Activated B cell treated with CpG ODN at 0.5 μM for 24 hours (primary cell): ENCODE measurements at places on chromosomes 4 and X.
A peak's percentile ranks its signal among the peaks of the same experiment; 100 is the strongest.

DNA sequence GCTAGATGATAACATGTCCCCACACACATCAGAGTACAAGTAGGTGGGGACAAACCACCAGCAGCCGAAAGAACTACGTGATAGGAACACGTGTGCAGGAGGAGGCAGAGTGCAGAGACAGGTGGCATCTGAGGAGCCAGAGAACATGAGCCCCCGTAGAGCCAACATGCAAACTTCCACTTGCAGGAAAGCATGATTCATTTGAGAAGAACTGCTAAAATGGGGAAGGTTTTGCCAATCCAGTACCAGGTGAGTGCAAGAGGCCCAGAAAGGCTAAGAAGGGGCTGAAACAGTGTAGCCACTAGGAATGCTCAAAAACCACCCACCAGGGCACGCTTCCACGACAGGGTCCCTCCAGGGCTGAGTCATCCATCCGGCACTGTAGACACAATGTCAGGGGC lies 149.8 kb upstream of the TENM3 start:
- DNase-seq: no peak

- DNase-seq: no peak
Observed at GRCh38 chrX:107505223-107505622, 55.8 kb downstream of the FRMPD3 start.

GRCh38 chr4:78567500-78568060 lies 16.0 kb downstream of the ANXA3 start:
- no peak for DNase-seq

GRCh38 chr4:101345271-101345595 lies 2.1 kb downstream of the PPP3CA start:
- DNase-seq: peak; percentile 25

- no peak for DNase-seq
Observed at GRCh38 chrX:74514384-74514783, 93.1 kb downstream of the SLC16A2 start.

DNA sequence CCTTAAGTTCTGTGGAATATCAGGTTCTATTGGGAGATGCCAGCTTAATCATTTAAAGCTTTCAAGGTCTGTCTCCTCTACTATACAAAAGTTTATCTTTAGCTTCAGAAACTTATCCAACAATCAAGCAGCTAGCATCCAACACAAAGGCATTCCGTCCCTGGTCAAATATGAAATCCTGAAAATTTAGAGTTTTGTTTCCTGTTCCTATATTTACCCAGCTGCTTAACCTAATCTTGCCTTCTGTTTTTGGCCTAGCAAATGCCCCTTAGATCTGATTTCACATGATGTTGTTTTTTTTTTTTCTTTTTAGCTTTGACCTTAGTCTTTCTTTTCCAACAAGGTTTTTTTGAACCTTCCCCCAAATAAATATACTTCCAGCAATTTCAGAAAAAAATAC lies 33.8 kb downstream of the FAM13A start:
- no peak for DNase-seq

DNA sequence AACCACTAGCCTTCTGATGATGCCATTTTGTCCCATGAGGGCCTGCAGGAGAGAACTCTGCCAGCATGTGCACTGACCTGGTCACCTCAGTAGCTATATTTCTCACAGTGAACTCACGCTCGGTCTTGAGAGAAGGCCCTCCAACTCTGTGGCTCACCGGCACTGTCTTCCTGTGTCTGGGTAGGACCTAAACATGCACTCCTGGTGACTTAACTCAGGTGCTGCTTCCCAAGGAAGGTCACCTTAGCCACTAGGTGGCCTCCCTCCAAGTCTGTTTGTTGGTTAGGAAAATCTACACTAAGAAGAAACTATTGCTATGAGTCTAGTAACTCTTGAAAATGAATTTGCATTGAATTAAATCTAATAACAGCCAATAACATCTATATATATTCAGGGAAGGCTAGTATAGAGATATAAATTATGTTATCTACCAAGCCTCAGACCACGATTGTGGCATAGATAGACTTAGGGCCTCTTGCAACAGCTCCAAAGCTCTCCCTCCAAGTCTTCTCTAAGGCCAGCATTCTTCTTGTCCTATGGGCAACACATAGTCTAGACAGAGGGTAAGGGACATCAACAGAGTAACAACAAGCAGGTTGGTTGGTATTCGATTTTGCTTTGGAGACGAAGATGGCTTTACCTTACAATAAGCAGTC lies 24.7 kb downstream of the TLR10 start:
- DNase-seq: no peak

DNA sequence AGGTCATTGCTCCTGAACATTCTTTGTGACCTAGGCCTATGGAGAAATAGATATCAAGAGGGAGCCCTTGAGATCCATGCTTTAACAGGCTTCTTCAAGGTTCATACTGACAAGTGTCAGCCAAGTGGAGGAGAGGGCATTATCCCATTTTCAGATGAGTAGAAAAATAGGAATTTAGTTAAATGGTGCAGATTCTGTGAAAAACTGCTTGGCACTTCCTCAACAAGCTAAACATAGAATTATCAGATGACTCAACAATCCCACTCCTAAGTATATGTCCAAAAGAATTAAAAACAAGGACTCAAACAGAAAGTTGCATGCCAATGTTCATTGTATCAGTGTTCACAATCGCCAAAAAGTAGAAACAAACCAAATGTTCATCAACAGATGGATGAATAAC lies 43.8 kb upstream of the KCNIP4 start:
- no peak for DNase-seq

DNA sequence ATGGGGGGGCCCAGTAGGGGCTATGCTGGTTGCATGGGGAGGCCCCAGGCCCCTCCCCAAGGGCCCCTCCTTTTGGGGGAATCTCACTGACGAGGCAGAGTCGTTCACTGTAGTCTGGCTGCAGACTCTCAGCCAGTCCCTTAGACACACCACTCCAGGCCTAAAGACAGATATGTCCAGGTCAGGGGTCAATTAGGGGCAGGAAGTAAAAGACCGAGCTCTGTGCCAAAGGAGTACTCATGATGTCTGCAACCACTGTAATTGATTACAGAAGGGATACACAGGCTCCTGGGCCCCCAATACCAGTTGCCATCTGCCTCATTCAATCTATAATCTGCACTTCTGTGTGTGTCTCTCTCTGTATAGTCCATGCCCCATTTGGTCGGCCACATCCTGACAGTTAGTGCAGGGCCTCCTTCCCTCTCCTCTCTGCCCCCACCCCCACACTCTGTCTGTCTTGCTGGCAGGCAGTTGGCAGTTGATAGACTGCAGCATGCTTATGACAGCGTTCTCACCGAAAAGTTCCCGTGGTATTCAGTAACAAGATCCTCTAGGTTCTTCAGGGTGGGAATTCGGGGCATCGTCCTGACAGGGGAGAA lies 1.3 kb upstream of the CXorf65 start:
- no peak for DNase-seq

- DNase-seq: no peak
Observed at GRCh38 chrX:19649226-19649995, 134.1 kb upstream of the MAP3K15 start.

DNA sequence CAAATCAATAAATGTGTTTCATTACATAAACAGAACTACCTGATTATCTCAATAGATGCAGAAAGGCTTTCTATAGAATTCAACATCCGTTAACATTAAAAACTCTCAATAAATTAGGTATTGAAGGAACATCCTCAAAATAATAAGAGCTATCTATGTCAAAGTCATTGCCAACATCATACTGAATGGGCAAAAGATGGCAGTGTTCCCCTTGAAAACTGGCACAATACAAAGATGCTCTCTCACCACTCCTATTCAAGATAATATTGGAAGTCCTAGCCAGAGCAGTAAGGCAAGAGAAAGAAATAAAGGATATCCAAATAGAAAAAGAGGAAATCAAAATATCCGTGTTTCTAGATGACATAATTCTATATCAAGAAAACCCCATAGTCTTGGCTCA lies 466.4 kb downstream of the MAGEE1 start:
- DNase-seq: no peak

DNA sequence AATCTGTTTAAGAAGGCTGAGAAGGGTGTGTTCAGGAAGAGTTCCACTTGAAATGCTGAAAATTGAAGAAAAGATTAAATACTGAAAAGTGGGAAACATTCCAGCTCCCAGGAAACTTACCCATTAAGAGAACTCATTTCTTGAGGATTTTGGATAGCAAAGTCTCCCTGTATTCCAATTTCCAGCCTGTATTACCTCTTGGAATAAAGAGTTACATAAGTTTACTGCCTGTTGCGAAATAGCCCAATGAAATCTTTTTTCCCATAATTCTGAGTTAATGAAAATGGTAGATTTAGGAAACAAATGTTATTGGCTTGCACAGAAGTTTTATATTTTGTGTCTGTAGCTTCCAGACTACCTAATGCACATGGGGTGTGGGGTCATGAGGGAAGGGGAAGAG lies 12.0 kb downstream of the NHSL2 start:
- DNase-seq: no peak

GRCh38 chr4:116665716-116666115 lies 419.7 kb downstream of the TRAM1L1 start:
- DNase-seq: no peak

- DNase-seq: no peak
Observed at GRCh38 chr4:5387457-5387856, 320.9 kb downstream of the EVC2 start.

DNA sequence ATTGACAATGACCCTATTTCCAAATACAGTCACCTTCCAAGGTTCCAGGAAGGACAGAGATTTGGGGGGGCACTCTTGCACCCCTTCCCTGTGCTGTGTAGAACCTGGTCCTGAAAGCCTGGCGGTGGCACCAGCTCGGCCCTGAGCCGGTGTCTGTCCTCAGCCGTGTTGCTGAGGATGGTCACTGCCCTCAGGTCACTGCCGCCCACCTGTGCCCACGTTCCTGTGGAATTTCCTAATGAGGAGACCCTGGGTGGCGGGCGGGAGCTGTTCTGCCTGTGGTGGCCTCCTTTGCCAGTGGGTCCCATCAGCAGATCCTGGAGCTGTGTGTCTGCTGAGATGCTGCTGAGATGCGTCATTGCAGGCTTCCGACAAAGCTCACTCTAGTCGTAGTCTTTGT lies 32.9 kb downstream of the NELFA start:
- DNase-seq: no peak

DNA sequence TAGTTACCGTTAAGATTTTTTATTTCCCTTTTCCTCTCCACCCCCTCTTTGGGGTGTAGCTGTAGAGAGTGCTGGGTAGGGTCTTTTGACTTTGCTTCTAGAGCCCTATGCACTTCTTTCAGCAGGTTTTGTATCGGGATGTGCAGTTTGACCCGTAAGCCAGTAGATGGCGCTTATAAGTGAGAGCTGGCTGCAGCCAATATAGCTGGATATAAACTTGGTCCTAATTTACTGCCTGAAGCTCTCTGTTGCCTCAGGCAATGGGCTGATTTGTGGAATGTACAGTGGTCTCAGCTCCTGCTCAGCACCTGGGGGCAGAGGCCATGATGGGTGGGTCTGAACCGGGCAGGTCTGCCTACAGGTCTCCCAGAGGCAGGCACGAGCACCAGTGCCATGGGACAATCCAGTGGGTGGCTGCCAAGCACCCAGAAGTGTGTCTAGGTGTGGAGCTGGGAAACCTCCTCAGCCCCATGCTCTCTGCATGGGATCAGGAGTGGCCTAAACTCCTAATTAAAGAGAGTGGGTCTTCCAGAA lies 146.5 kb downstream of the SPANXN1 start:
- DNase-seq: no peak

DNA sequence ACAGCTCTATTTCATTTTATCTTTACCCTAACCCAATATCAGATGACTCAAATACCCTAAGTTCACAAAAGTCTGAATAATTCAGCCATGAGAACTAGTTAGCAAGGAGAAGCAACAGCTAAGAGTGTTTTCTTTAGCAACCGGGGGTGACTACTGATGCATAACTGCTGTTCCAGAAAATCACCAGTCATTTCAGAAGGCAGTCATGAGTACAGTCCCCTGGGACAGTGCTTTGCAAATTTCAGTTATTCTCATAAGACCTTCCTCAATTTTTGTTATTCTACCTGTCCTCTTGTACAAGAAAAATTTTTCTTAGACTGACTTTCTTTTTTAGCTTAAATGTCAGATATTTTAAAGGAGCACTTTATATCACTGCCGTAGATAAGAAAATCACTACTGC lies 16.4 kb downstream of the BANK1 start:
- DNase-seq: no peak

DNA sequence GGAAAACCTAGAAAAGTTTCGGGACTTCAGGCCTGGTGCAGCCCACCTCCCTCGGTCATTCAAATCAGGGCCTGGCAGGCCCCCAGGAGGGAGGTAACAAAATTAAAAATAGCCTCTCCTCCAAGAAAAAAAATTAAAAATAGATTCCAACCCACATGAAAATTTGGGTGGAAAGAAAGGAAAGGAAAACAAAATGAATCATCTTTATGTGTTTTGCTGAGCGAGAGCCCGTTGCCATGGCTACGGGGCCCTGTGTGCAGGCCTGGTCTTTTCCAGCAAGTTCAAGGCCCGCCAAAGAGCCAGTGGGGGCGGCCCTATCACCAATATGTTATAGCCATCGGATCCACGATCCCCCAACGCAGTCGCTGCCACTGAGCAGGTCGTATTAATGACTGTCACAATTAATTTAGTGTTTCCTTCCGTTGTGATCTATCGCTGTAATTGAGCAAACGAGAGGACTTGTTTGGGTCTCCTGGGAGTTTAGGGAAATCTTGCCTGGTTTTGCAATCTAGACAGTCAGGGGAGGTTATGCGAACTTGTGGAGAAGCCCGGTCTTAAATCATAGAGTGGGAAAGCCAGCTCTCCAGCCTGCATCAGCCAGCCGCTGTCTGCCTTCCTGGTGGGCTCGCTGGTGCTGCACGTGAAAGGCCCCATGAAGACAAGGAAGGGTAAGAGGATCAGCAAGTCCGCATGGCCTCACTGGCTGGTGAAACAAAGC lies 452.4 kb downstream of the BCOR start:
- no peak for DNase-seq

GRCh38 chrX:8310409-8310808 lies 139.3 kb upstream of the VCX2 start:
- DNase-seq: no peak

GRCh38 chr4:19999276-19999675 lies 252.4 kb upstream of the SLIT2 start:
- DNase-seq: no peak

- no peak for DNase-seq
Observed at GRCh38 chrX:19990151-19990555, 708 bp downstream of the BCLAF3 start.

DNA sequence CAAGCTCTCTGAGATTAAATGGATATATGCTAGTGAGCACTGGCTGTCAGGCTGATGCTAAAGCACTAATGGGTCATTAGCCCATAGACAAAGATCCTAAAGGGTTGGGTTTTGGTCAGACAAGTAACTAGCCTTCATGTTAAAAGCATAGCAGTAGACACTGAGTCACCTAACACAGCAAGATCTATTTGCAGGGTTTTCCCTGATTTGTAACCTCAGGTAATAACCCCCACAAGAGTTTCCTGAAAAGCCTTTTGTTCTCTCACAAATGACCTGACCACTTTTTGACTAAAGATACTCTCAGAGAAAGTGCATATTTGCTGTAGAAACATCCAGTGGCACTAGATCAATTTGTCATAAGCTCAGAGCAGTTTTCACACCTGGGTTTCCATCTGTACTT lies 251.1 kb upstream of the TEX13A start:
- no peak for DNase-seq
